ENCODE measurements at places on chromosomes 12 and 14.

- no peak for DNase-seq
These were observed 43.8 kb downstream of the CALM1 start for GRCh38 chr14:90440592-90440991.

DNA sequence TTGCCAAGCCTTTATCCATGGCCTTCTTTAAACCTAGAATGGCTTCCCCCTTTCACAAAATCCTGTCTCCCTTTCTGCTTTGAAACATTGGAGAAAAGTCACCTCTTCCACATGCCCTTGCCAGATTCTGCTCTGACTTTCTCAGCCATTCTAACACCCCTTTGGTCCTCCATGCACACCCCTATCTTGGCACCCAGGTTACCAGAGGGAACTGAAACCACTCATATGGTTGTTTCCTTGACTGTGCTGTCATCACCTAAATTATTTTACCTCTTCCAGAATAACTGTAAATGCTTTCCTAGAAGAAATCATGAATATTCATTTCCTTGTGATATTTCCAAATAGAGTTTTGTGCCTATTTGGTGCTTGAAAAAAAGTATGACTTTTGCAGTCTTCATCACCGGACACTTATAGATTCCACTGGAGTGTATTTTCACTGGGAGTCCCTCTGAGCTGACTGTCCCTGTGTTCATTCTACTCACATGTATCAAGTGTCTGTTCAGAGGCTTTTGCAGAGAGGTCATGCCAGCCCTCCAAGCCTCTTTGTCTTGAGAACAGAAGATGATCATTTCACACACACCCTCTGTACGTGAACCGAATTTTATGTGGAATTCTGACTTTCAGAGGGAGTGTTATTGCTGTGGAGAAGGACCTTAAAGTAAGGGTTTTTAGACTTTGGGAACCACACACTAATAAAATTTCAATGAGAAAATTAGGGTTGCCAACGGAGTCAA lies 74.1 kb downstream of the PLXNC1 start:
- DNase-seq, result no peak

- DNase-seq, result no peak
These were observed 1182.2 kb downstream of the FLRT2 start for GRCh38 chr14:86712176-86712575.

DNA sequence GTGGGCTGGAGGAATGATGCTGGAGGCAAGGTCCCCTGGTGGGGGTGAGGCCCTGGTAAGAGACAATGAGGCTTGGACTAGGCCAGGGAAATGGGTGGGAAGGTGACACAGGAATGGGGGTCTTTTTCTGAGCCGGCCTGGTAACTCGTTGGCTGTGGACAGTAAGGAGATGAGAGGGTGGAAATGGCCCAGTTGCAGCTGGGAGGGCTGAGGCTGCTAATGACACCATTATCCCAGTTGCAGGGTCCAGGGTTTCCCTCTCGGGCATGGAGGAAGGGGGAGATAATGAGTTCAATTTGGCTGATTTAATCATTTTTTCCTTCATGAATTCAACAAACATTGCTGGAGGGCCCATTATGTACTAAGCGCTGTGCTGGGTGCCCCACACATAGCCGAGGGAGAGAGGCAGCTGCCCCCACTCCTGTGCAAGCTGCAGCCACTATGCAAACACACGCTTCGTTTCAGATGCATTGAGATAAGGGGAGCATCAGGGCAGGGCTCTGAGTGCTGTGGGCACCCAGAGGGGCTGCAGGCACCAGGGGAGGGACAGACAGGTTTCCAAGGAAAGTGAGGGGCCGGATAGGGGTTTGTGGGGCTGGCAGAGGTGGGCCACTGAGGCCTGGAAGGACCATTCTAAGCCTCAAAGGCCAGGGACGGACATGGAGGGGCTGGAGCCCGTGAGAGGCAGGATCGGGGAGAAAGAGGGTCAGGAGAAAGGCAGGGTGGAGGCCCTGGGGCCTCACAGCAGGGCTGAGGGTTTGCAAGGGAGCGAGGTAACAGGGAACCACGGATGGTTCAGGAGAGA lies 43.2 kb upstream of the MEG3 start:
- no peak for DNase-seq
